ENCODE measurements at places on chromosomes 6 and 20.
A peak's percentile ranks its signal among the peaks of the same experiment; 100 is the strongest.

DNA sequence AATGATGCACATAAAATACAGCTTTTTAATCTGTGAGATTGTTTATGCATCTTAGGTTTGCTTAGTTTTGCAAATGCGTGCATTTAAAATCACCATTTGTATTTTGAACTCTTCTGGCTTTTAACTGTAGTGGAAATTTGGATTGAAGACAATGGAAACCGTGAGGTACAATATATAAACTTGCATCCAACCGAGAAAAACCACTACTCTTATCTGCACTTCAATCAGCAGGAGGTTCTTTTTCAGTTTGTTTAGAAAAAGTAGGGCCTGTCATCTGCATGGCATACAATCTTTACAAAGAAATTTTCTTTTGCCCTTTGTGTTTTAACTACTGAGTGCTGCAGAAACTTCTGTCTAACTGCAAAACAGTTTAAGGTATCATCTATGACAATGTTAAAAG lies 132.8 kb downstream of the LAMA2 start:
- no peak for DNase-seq

DNA sequence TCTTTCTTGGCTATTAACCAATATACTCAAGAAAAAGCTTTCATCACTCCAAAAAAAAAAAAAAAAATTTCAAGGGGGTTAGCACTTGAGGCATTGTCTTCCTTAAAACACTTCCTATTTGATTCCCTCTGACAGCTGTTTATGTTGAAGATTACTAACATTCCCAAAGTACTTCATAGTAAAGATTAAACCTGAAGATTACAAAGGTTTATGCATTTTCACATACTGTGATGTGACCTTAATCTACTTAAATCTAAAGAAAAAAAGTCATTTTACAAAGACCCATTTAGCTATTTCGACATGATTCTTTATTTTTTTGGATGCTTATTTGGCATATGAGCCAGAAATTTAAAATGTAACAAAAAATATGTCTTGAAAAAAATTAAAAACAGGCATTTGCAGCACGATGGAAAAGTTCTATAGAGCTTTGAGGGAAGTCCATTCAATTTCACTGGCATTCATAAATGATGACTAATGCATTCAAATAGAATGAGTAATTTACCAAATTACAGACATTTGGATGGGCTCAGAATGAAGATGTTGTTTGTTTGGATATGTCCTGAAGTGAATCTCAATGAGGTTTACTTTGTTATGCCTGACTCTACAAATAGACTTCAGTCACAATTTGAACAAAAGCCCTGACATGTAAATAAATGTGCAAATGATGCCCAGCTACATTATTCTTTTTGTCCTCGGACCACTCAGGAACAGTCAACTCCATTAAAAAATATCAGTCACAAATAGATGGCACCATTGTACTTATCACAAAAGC lies 674.6 kb upstream of the MARCKS start:
- DNase-seq: peak; percentile 87

GRCh38 chr6:139129284-139129683 lies 5.6 kb upstream of the HECA start:
- peak; percentile 76 for DNase-seq

GRCh38 chr6:1903780-1904465 lies 294.2 kb downstream of the FOXC1 start:
- DNase-seq: no peak

DNA sequence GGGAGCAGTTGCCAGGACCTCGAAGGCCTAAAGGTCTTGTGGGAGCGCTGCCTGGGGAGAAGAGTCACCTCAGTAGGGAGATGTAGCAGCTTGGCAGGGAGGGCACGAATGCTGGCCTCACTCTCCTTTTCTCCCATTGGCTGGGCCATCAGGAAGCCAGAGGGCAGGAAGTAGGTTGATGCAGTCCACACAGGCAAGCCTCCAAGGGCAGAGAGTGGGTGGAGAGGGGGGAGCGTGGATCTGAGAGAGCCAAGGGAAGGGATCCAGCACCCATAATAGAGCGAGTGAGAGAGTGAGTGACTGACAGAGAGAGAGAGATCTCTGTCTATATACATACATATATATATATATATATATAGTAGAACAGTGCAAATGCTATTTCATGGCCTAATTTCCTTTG lies 215.3 kb upstream of the LRFN2 start:
- DNase-seq: no peak

DNA sequence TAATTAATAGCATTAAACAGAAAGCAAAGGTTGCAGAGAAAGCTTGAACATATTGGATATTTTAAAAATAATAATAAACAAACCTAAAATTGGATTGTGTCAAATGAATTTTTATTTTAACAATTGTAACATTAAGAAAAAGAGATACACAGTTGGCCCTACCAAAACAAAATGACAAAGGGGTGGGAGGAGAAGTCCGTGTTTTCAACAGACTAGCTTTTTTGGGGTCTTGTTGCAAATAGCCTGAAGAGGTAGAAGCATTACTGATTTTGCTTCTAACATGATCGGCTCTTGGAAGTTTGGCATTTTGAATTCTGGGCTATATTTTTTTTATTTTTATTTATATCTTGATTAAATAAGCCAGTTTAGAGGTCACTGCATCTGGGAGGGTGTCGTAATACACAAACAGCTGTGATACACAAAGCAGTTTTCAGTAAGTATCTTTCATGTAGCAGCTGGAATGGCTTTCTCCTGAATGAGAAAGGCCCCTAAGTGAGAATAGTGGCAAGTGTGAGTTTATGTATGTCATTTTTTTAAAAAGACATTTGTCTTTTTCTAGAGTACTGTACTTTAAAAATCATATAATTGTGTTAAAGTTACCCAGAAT lies 85.5 kb upstream of the ZNF217 start:
- peak; percentile 45 for DNase-seq

- no peak for DNase-seq
Observed at GRCh38 chr20:48156951-48157700, 371.8 kb upstream of the SULF2 start.

GRCh38 chr6:111482188-111482958 lies 645 bp downstream of the REV3L start:
- peak; percentile 32 for DNase-seq

DNA sequence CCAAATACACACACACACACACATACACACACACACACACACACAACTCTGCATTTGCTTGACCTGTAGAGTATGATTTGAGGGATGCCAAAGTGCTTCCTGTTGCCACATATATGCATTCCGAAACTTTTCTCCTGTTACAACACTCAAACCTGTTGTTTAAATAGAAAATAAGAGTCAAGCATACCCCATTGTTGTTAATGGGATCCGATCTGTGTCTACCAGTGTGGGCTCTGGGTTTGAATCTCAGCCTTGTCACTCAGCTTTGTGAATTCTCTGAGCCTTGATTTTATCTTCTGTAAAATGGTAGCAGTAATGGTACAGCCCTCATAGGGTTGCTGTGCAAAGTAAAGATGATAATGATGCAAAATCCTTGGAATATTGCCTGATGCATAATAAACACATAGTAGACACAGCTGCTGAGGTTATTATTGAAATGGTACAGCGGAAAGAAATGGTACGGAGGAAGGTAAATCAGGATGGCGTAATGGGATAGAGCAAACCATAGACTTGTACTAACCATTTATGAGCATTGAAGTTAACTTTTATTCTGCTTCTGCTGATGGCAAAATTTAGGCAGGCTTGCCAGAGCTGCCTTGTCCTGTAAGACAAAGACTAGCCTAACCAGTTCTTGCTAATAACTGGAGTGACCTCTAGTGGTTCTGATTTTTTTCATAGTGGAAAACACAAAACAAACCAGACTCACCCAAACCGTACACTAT lies 113.5 kb upstream of the PHACTR1 start:
- peak; percentile 73 for DNase-seq

- DNase-seq: peak; percentile 74
Observed at GRCh38 chr6:131116755-131117360, 18.4 kb upstream of the AKAP7 start.

DNA sequence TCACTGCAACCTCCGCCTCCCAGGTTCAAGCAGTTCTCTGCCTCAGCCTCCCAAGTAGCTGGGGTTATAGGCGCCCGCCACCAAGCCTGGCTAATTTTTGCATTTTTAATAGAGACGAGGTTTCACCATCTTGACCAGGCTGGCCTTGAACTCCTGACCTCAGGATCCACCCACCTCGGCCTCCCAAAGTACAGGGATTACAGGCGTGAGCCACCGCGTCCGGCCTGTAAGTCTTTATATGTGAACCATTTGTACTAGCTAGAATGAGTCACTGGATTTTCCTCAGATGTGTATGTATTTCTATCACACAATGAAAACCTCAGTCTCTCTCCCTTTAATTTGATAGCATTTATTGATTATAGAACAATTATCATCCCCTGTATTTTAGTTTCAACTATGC lies 34.0 kb downstream of the ITCH start:
- no peak for DNase-seq

- DNase-seq: no peak
Observed at GRCh38 chr20:45810191-45810970, 2.1 kb upstream of the UBE2C start.

DNA sequence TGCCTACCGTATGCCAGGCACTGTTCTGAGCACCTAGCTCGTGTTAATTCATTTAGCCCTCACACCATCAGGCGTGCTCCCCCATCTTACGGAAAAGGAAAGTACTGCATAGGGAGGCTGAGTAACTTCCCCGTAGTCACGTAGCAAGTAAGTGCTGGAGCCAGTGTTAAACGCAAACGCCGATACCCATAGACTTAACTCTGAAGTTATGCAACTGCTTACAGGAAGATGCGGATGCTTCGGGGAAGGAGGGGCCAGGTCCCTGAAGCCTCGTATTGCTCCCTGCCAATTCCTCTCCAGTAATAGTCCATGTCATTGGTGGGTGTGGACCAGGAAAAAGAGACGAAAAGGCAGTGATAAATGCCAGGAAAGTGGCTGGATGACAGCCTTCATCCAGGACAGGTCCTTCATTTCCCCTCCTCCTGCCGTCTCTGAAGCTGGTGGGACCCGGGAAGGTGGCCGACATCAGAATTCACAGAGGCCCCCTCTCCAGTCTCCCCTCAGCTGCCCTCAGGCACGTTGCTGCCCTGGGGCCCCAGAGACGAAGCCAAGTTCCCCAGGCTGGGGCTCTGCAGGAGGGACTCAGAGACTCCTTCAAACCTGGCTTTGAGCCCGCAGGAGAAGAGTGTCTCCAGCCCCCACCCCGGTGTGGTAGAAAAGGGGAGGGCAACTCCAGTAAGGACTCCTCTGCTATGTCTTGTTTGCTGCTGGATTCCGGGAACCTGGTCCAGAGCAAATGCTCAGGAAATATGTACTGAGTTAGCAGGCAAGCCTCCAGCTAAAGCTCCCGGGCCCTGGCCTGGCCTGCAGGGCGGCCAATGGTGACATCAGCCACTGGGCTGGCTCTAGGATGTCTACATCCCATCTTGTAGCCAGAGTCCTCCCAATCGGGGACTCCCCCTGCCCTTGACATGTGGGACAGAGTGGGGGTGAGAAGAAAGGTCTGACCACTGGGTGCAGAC lies 37.8 kb downstream of the RAB44 start:
- peak; percentile 89 for DNase-seq

- DNase-seq: peak; percentile 3
Observed at GRCh38 chr6:28634761-28635546, 109.3 kb downstream of the GPX5 start.

DNA sequence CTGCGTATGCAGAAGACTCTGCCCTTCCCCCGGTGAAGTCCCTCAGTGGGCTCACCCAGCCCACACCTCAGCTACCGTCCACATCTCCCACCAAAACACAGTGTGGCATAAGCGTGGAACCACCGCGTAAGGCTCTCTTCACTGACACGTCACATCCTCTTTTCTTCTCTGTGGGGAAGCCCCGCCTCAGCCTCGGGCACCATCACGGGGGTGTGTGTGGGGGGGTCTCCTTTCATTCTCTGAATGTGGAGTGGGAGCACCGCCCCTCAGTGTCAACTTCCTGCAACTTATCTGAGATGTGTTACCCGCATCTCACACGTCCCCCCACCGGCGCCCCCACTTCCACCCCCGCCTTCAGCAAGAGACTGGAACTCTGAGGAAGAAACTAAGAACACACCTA lies 388.4 kb upstream of the JARID2 start:
- no peak for DNase-seq

Measured in fibroblast of gingiva (primary cell).